ENCODE measurements at places on chromosomes 12 and 14.

- no peak for DNase-seq
These were observed 16.7 kb downstream of the HMGA2 start for GRCh38 chr12:65840793-65841670.

GRCh38 chr12:115697340-115697739 is 580.2 kb downstream of the MED13L start:
- DNase-seq, result no peak

GRCh38 chr14:74934041-74934440 is 11.0 kb upstream of the RPS6KL1 start:
- no peak for DNase-seq

- no peak for DNase-seq
These were observed 248.0 kb downstream of the PDZRN4 start for GRCh38 chr12:41436076-41436475.

DNA sequence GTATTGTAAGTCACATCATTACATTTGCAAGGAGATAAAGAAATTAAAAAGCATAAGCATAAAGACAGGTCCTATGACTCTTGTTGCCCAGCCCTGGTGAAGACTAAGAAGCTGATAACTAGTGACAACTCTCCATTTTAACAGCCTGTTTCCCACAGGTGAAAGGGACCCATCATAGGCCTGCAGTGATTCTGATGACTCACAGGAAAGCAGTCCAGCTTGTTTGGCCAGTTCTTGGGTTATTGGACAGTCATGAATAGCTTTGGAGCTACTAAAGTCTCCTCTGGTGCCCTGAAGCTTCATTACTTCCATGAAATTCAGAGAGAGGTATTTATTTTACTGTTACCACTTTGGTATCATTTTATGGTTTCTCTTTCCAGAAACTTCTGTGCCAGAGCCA is 55.5 kb upstream of the DYRK2 start:
- no peak for DNase-seq

Measured in stimulated activated CD4-positive, alpha-beta T cell treated with anti-CD3 and anti-CD28 coated beads, Interleukin-15, amount 100 ng/mL, for 1 hour (primary cell).